OCI-M1 (cell line): ENCODE measurements at places on chromosomes 16 and 17.

DNA sequence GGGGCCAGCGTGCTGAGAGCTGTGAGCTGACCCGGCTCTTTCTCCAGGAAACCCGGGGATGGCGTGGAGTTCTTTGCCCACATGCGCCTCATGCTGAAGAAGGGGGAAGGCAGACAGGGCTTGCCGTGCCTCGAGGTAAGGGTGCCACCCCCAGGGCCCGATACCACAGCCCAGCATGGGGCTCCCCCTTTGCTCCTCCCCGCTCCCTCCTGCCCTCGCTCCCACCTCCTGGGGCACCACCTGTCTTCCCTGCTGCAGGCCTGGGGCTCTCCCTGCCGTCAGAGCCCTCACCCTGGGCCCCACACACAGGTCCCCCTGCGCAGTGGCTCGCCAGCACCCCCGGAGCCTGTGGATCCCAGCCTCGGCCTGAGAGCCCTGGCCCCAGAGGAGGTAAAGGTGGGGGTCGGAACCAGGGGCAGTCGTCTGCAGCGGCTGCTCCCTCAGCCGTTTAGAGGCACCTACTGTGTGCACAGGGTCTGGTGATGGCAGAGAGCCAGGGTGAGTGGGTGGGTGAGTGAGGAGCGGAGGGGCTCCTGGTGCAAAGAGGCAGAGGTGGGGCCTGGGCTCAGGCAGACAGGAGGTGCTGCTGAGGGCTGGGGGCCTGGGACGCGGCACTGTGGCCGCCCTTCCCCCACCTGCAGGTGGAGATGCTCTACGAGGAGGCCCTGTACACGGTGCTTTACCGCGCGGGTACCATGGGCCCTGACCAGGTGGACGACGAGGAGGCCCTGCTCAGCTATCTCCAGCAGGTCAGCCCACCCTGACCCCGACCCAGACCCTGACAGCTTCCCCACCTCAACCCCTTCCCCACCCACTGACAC, 5.6 kb downstream of the BAIAP3 start:
- DNase-seq: no peak

- DNase-seq: no peak
Measured at GRCh38 chr17:73628642-73629552, 15.3 kb downstream of the SDK2 start.

- no peak for DNase-seq
Measured at GRCh38 chr16:57516176-57516725, 20.1 kb downstream of the CCDC102A start.

- DNase-seq: no peak
Measured at GRCh38 chr16:25419681-25420080, 162.0 kb upstream of the ZKSCAN2 start.

DNA sequence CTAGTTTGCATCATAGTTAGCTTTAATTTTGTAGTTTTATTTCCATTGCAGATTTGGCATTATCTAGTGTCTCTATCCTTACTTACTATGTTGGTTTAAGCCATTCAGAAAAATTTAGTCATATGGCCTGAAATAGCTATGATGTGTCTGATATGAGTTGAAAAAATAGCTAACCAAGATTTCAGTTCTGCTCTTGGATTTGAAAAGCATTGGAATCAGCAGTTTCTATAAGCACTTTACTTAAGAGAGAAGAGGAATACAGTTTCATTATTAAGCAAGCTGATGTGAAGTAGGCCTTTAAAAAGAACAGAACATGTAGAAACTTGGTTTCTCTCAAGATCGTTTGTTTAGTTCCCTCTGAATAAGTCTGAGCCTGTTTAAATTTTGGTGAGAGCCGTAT, 25.9 kb downstream of the LPCAT2 start:
- DNase-seq: no peak

- no peak for DNase-seq
Measured at GRCh38 chr16:78690510-78690909, 591.1 kb downstream of the WWOX start.

- DNase-seq: no peak
Measured at GRCh38 chr17:50458270-50458669, 10.4 kb downstream of the CHAD start.

GRCh38 chr16:72091217-72091616, 2.2 kb downstream of the TXNL4B start:
- DNase-seq: no peak

DNA sequence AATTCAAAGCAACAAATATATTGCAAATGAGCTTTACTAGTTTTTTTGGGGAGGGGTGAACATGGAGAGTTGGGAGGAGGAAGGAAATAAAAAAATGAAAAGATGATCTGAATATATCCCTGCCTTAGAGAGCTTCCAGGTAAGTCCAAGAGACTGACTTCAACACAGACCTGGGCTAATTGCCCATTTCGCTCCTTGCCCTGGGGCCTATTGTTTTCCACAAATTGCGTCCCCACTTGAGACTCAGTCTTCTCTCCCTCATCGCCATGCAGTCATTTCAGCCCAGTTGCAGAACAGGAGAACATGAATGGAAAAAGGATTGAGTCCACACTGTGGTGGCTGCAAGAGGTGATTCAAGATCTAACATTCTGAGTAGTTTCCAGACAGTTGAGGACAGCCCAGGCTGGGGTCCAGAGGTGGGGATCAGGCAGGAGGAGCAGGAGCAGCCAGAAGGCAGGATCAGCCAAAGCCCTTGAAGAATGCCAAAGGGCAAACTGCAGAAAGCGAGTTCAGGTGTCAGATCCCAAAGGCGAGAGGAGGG, 21.6 kb upstream of the TOB1 start:
- DNase-seq: no peak

DNA sequence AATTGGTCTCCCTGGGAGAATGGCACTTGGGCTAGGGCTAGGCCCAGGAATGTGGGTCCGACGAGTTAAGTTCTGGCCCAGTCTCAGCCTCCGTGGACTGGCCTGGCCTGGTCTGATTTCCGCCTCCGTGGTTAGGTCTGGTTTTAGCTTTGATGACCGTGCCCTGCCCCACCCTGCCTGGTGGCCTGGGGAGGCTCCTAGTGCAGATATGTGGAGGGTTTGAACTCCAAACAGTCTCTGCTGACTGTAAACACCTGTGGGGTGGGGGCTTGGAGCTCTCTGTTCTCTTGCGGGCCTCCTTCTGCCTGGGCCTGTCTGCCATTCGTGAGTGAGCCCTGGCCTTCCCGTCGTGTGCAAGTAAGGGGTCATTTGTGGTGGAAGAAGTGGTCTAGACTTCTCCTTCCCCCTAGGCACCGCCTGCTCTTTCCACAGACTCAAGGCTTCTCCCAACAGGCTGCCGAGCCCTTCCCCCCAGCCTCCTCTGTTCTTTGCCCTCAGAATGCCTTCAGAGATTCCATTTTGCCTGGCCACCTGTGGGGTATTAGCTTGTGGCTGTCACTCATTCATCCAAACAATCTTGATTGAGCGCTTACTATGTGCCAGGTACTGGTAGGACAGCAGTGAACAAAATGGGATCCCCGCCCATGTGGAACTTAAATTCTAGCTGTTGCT, 1.6 kb downstream of the ATP6V0C start:
- peak; percentile 44 for DNase-seq

DNA sequence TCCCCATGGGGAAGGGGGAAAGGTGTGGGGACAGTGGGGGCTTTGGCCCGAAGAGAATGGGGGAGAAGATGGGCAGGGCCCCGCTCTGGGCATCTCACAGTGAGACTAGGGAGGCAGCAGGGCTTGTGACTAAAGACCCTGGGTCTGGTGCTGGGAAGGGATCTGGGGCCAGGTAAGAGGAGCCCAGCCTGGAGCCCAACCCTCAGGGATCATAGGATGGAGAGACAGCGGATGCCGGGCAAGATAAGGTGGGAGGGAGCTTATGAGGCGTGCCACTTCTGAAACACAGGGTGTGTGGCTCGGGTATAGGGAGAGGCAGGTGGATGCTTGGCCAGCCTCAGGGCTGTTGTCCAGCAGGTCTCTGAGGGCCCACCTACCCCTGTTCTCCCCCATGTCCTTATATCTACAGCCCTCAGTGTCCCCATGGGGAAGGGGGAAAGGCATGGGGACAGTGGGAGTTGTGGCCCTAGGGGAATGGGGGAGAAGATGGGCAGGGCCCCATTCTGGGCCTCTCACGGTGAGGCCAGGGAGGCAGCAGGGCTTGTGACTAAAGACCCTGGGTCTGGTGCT, 15.4 kb downstream of the USP6 start:
- DNase-seq: no peak

DNA sequence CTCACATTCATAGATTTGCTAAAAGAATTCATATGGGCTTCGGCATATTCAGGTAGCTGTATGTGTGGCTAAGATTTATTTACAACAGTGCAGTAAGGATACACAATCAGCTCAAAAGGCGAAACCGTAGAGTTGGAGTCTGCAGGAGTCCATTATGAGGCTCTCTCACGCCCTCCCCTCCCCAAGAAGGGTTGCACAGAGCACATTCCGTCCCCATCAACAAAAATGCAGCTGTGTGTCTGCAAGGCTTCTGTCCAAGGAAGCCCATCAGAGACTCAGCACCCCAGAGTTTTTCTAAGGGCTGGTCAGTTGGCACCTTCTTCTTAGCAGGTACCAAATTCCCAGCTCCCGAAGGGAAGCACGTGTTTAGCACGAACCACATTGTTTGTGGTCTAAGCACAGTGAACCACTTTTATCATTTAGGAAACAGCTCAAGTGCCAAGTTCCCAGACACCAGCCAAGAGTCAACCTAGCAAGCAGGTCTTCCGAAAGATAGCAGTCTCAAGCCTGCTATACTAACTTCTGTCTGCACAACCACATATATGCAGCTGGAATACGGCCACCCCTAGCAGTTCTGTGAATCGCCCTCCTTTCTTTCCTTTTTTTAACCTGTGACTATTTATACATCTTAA, 28.5 kb upstream of the MEAK7 start:
- peak; percentile 17 for DNase-seq

DNA sequence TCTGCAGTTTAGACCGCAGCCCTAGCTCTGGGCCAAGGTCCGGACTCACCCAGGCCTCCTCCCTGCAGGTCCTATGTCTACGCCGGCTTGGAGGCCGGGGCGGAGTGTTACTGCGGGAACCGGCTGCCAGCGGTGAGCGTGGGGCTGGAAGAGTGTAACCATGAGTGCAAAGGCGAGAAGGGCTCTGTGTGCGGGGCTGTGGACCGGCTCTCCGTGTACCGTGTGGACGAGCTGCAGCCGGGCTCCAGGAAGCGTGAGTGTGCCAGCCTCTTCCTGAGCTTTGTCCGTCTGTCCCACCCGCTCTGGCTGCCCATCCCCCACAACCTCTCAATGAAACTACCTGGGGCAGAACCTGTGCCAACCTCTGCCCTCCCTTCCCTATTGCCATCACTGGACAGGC, 20.1 kb downstream of the WSCD1 start:
- no peak for DNase-seq

DNA sequence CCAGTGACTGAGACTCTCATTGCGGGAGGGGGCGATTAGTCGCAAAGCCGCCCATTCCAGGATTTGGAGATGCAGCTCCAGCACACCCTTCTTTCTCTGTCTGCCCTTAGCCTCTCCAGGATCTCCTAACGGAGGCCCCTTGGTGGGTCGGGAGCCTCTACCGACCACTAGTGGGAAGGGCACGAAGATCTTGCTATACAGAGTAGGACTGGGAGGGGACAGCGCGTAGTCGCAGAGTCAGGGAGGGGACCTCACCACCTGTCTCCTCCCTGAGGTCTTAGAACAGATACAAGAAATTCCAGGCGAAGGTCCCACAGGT, 588 bp upstream of the SMTNL2 start:
- DNase-seq: no peak
